Lung (tissue), 17 donors: ENCODE measurements at places on chromosomes 3 and 15. TPM values are rescaled to one million over a fixed set of nuclear protein-coding genes. Genes with fewer than 3 reads are reported as not detected.

- DNase-seq = no peak
Observed at GRCh38 chr3:178047496-178047895, 488.7 kb upstream of the KCNMB2 start.

DNA sequence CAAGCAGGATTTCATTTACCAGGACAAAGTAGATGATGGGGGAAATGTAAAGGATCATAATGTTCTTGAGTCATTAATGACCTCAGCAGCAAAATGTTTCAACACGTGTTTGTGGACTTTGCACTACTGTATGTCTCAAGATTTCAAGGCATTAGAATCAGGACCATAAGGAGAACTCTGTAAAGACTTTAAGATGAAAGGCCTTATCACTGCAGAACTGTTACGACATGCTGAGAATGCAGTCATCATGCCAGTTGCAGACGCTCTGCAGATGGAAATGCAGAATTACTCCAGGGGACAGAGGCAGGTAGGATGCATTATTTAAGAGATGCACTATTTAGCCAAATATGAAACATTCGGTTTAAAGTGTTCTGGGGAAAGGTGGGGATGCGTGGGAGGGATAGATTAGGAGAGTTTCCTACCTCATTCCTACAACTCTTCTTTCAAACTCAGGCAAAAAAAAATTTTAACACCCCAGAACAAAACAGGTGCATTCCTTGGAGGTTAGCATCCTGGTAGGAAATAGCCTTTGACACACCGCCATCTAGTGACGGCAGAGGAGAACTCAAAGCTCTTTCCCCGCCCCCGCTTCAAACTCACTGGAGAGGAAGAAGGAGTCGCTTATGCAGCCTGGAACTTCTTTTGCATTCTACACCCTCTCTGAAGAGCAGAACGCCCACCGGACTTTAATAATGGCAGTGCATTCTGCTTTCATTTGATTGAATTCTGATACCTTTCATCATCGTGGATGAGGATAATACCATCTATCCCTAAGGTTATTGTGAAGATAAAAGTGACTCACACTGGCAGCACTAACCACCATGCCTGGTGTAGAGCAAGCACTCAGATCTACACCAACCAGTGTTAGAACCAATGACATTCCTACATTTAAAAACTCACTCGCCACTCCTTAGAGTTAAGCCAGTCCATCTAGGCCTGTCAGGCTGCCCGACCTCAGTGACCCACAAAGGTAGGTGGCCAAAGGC, 43.1 kb upstream of the TOPAZ1 start:
- peak; percentile 80 for DNase-seq

DNA sequence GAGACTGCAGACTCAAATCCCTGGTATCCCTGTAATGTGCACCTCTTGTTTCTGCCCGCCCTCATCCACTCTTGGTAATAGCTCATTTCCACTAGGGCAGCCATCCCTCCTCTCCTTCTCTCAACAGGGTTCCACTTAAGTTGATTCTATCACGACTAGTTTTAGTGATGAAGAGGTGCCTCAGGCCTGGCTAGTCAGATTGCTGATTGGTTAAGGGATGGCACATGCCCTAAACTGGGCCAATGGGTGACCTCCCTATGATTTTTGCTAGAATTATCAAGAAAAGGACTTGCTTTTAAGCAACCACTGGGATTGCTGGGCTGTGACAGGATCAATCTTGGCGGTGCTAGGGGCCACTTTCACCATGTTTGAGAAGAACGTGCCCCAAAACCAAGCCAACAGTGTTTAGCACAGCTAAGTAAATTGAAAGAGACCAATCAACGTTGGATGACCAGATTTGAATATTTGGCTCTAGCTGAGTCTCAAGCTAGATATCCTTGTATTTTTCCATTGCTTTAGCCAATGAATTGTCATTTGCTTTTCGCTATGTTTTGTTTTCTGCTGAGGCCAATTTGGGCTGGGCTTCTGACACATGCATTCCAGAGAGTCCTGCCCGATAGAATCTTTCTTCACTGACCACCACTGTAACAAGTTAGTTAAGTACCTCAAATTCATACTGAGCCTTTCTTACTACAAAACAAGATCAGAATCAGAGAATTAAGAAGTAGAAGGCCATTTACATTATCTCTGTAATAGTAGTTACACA, 131.0 kb downstream of the PDZRN3 start:
- DNase-seq = peak; percentile 80

DNA sequence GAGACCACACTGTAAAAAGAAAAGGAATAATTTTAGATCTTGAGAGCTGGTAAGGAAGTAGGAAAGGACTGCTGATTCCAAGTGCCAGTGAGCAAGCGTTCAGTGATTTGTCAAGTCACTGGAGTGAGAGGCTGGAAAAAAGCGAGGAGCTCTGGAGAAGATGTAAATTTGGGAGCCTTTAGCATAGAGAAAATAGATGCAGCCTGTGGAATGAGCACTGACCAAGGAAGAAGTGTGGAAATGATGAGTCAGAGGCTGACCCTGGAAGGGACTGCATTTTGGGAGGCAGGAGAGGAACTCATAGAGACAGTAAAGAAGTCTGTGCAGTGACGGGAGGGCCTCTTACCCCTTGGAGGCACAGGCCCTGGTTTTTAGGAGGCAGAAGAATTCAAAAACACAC, 17.1 kb upstream of the ABTB1 start:
- DNase-seq = no peak

DNA sequence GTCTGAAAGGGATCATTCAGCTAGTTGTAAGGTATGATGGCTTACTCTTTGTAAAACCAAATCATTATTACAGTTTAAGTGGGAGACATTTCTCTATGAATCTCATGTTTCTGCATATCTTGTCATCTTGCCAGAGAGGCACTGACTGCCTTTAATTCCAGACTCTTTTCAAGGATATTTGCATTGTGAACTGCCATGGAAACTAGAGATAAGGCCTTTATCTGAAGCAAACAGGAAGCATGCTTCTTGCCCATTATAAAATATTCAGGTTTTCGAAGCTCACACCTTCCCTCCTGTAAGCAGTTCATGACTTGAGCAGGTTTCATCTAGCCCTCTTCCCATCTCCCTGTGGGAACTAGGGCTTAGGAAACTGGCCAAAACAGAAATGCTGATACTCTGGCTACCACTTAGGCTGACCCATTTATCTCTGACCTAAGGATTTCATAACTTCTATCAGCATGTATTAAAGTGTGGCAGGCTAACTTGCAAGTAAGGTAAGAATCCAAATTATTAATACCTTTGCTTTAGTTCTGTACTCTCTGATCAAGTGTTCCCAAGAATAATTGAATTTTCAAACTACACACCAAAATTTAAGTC, 326.6 kb upstream of the ALCAM start:
- DNase-seq = no peak

GRCh38 chr3:192916371-192917027, 1.2 kb downstream of the MB21D2 start:
- DNase-seq = peak; percentile 36

DNA sequence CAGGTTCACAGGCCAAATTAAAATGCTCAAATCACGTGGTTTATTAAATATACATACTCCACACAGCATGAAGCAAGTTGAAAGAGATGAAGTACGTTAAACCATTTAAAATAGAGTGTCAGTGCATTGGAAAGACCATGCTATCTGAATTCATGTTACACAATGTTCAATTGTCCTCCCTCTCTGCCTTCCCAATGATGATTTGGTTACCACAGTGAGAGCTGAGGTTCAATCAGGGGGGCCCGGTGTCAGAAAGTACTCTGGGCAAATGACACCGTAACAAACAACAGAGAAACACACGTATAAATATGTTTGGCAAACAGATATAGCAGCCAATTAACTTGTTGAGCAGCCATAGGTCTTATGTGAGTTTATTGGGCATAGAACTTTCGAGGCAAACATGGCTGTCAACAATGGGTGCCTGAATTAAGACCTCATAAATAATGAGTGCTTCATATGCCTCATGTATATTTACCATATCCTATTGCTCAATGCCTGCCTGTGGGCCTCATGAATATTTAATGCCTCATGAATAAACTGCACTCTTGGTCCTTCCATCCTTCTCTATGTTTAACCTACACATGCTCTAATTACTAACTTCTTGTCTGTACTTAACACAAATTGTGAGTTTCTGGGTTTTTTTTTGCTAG, 641.5 kb downstream of the PLOD2 start:
- no peak for DNase-seq

The HYAL1 gene
- 51.2 TPM for total RNA-seq

The THPO gene
- 0.17 TPM for total RNA-seq

The GPD1L gene
- total RNA-seq = 46.7 TPM
